D721Med (cell line): ENCODE measurements at places on chromosomes 6 and 20.

DNA sequence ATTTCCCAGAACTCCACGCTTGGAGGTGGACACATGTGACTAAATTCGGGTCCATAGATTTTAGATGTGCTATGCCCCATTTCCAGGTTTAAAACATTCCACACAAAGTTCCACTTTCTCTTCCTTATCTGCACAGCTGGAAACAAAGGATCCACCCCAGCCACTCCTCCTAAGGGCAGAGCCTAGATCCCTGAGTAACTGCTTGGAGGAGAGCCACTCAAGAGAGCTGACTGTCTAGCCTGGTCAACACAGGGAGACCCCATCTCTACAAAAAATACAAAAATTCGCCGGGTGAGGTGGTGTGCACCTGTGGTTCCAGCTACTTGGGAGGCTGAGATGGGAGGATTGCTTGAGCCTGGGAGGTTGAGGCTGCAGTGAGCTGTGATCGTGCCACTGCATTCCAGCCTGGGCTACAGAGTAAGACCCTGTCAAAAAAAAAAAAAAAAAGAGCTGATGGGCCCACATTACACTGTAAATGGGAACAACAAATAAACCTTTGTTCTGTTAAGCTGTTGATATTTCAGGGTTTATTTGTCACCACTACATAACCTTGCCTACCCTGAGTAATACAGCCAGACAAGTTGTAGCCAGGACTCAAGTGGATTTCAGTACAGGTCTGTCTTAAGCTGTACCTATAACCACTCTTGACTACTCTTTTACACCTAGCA is 25.8 kb upstream of the SNRPC start:
- no peak for DNase-seq

- DNase-seq: no peak
Measured at GRCh38 chr20:5182615-5183254, 55.9 kb downstream of the CDS2 start.

DNA sequence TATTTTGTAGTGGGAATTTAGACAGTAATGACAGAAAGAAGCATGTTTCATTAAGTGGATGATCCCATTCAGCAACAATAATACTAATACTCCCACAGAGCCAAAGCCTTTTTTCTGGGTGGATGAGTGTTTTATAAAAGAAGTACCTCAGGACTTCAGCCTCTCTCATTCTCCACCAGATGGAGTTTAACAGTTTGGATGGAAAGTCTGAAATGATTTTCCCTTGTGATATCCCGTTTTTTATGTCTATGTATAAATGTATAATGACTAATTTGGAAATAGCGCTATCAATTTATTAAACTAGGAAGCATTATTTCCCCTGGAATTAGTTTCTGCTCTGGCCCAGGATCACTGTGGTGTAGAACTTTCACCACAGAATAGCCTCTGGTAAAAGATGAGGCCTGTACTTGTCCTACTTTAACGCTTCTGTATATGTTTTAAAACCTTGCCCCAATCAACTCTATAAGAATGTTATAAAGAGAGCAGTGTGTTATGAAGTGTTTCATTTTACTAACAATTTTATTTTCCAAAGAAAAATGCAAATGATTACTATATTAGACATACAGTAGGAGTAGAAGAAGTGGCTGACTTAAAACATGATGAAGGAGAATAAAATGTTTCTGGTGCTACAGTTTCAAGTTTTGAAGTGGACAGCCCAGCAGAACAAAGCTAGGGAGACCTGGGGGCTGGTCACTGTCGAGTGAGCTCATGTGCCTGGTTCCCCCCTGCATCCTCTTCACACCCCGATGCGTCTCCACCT is 135.6 kb downstream of the HIVEP1 start:
- DNase-seq: no peak

DNA sequence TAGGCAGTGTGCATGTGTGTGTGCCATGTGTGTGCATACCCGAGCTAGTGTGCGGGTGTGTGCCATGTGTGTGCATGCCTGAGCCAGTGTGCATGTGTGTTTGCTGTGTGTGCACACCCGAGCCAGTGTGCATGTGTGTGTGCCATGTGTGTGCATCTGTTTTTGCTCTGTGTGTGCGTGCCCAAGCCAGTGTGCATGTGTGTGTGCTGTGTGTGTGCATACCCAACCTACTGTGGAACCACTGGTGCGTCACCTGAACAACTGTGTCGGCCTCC is 5.7 kb downstream of the RBBP8NL start:
- DNase-seq: no peak

DNA sequence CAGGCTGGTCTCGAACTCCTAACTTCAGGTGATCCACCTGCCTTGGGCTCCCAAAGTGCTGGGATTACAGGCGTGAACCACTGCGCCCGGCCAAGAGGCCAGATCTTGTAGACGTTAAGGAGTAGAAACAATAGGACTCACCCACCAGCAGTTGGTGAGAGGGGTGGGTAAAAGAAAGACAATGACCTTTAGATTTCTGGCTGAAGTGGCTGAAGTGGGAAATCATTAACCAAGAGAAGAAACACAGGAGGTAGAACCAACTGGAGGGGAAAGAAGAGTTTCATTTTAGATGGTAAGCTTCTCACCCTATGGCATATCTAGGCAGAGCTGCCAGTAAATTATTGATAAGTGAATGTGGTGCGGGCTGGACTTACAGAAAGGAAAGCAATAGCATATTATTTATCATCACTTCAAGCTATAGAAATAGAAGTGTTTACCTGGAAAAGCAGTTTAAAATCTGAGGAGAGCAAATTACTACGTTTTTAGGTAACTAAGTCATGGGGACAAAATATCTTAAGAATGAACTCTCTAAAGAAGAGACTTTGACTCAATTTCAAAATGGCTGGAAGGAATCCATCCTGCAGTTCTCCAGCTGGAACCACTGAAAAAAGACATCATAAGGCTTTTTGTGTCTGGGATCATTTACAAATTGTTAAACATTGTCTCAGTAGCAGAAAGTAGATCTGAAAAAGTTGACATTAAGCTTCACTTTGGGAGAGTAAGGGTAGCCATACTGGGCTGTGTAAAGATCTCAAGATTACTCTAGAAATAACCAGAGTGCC is 109.6 kb downstream of the ALDH8A1 start:
- DNase-seq: no peak

GRCh38 chr6:167766986-167767714 is 59.6 kb upstream of the AFDN start:
- no peak for DNase-seq
